ENCODE measurements at places on chromosomes 11 and 22. TPM values are rescaled to one million over a fixed set of nuclear protein-coding genes. Genes with fewer than 3 reads are reported as not detected.
A peak's percentile ranks its signal among the peaks of the same experiment; 100 is the strongest.

DNA sequence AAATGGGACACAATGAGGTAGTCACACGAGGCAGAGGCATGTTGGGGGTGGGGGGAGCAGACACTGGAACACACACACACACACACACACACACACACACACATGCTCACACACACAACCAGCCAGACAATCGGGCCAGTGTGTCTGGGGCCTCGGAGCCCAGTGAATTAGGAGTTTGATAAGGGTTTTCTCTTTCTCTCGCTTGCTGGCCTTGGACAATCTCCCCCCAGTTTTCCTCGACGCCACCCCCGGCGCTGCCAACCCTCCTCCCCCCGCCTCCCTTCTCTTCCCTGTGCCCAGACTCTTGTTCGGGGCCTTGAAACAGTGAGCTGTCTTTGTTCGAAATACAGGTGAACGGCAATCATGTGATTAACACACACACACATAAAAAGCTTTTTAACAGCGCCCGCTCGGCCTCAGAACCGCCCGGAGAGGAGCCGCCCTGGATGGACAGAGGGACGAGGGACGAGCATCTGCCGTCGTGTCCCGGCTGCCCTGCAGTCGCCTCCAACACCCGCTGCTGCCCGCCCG, 1.5 kb upstream of the SOX10 start:
- no peak for DNase-seq

GRCh38 chr11:39144351-39145130, 2314.9 kb downstream of the LRRC4C start:
- DNase-seq = no peak

IFITM10 gene
- 10.7 TPM for total RNA-seq

DNA sequence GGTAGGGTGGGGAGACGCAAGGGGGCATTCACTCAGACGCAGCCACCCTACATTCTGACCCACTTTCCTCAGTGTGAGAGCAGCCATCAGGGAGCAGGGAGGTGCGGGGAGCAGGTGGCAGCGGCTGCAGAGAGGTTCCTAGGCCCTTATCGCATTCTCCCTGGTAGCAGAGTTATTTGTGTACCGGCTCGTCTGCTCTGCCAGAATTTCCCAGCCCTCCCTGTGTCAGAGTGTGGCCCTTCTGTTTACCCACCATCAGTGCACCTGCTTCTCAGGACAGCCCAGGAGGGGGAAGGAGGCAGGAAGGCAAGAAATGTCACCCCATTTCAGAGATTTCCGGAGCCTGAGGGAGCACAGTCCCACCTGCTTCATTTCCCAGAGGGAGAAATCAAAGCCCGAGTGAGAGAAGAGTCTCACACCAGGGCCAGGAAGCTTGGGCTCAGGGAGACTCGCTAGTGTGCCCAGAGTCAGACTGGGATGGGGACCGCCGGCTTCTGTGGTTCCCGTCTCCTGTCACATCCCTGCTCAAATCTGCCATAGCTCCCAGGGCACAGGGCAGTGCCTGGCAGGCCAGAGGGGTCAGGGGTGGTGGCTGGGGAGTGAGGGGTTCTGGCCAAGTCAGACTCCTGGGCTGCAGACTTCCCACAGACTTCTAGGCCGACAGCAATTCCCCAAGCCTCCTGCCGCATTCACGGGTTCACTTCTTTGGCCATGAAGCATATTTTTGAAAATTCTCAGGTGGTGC, 49.7 kb downstream of the ARRB1 start:
- peak; percentile 54 for DNase-seq

DNA sequence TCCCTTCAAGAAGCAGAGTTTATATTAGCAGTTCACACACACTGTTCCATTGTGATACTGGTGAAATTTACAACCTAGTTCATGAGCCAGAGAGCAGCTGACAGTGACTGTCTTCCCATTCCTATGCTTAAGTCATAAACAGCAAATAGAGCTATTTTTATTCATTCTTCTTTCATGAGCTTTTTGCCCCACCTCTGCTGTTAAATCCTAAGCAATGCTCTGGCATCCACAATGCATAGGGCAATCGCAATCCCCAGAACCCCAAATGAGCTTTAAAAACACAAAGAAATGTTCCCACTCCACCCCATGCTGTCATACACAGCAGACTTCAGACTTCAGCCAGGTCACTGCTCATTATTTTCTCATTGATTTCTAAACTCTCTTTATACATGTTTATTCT, 307.5 kb downstream of the ETS1 start:
- no peak for DNase-seq

ZBED5 gene
- total RNA-seq = 48.4 TPM

DNA sequence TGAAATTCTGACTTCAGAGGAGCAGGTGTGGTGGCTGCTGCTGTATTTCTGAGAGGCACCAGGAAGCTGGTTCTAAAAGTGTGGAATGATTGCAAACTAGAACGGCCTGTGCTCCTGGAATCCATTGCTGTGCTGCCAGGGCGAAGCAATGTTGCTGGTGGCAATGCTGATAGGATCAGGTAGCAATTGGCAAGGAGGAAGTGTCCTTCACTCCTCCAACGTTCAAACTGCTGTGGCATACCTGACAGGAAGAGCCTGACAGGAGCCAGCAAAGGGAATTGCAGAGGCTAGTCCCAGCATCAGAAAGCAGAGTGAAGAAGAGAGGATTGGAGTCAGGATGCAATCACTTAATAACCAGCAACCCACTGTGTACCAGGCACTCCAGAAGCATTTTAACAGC, 118.2 kb downstream of the FAR1 start:
- DNase-seq = no peak

CDON gene
- total RNA-seq = 8.1 TPM

CDCA5 gene
- total RNA-seq = 0.81 TPM

DNA sequence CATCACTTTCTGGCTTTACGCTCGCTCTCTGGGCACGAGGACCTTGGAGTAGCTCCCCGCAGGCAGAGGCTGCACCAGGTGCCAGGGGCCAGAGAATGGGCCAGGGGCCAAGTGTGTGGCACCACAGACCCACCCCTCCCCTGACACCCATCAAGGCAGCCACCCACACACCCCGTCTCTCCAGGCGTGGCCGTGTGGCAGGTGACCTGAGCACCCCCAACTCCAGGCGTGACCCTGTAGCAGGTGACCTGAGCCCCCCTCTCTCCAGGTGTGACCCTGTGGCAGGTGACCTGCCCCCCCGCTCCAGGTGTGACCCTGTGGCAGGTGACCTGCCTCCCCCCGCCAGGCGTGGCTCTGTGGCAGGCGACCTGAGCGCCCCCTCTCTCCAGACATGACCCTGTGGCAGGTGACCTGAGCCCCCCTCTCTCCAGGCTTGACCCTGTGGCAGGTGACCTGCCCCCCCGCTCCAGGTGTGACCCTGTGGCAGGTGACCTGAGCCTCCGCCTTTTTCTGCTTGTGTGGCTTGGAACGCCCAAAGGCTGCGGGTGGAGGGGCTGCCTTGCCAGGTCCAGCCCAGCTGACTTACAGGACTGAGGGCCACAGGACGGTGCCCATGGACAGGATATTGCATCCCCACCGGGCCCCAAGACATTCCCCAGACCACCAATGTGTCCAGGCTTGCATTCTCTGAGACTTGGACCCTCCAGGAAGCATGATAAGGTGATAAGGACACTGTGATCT, 667.2 kb downstream of the BRD1 start:
- peak; percentile 35 for DNase-seq

JAML gene
- 8.0 TPM for total RNA-seq

P2RY2 gene
- total RNA-seq = 2.9 TPM

GRCh38 chr22:29742326-29742725, 22.5 kb downstream of the CABP7 start:
- no peak for DNase-seq

CEND1 gene
- total RNA-seq = not detected

- DNase-seq = peak; percentile 16
Measured at GRCh38 chr11:70951139-70951804, 301.1 kb downstream of the SHANK2 start.

- no peak for DNase-seq
Measured at GRCh38 chr11:68446046-68446725, 14.4 kb upstream of the PPP6R3 start.

GRCh38 chr22:31614781-31615490, 47.1 kb downstream of the PISD start:
- peak; percentile 39 for DNase-seq

DNA sequence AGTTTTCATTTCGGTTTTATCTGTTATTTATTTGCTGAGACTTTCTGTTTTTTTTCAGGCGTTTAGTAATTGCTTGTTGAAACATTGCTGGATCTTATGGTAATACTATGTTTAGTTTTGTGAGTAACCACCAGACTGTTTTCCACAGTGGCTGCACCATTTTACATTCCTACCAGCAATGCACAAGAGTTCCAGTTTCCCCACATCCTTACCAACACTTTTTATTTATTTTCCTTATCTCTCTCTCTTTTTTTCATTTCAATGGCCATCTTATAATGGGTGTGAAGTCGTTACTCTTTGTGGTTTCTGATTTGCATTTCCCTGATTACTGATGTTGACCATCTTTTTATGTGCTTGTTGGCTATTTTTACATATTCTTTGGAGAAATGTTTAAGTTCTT, 23.7 kb downstream of the USP47 start:
- no peak for DNase-seq

- DNase-seq = no peak
Measured at GRCh38 chr22:24305260-24305692, 34.6 kb downstream of the SPECC1L start.

DNA sequence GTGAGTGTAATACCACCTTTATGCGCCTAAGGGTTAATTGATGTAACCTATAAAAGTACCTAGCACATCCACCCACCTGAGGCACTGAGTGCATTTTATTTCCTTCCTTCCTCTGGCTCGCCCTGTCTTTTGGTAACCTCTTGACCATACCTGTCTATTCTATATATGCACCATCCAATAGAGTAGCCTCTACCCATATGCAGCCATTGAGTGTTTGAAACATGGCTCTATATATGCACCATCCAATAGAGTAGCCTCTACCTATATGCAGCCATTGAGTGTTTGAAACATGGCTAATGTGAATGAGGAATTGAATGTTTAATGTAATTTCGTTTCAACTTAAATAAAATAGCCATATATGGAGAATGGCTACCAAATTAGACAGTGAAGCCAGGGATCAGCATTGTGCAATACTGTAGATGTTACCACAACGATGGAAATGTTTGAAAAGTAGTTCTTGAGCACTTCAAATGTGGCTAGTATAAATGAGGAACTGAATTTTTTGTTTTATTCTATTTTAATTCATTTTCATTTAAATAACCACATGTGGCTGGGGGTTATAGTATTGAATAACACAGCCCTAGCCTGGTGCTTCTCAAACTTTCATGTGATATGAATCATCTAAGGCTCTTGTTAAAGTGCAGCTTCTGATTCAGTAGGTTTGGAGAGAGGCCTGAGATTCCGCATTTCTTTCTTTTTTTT, 33.8 kb downstream of the SLC35F2 start:
- DNase-seq = no peak

DNA sequence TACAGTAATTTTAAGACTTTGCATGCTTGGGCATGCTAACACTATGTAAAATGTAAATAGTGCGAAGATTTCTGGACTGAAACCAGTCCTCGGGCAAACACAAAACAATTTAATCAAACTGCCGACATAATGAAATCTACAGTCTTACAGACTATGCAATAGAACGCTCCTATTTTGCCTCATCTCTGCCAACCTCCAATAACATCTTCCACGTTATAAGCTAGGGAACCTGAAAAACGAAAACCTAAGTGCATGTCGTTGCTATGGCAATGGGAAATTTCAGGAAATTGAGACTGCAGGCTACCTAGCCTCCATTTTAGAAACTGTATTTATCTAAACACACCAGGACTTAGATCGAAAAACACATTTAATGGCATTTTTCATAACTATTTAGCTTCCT, 1.1 kb downstream of the CSTF3 start:
- no peak for DNase-seq

DNA sequence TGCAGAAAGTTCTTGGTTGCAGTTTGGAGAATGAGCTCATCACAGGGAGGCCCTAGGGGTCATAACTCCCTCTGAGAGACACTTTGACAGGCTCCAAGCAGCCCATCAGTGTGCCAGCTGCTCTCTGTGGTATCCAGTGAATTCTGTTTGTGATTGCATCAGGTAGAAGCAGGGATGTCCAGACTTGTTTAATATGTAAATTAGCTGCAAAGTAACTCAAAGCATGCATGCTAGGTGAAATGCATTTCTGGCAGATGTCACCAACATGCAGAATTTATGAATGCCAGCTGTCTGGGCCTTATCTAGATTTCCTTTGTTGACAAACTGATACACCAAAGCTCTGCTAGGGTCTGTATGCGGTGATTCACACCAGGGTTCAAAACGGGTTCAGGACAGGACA, 123.6 kb upstream of the MTNR1B start:
- no peak for DNase-seq

DNA sequence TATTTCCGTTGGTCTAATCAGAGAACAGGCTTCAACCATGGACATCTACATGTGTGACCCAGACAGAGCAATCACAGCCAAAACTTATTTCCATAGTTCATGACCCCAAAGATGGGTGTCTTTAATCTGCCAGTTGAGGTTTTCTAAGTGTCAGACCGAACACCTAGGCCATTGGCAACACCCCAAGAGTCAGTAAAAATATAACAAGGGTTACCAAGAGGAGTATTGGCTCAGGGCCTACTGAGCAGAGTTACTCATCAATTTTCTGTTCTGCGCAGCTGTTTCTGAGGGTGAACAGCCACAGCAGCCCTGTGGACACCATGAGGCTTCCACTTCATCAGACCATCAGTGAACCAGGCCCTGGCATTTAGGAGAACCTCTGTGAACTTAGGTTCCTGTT, 18.8 kb downstream of the GUCD1 start:
- no peak for DNase-seq

GRCh38 chr11:124740277-124740882, 638 bp downstream of the NRGN start:
- DNase-seq = peak; percentile 73

CD3D gene
- total RNA-seq = 3.0 TPM

TPBGL gene
- total RNA-seq = 0.30 TPM

GRCh38 chr11:35154952-35155351, 16.0 kb downstream of the CD44 start:
- no peak for DNase-seq

LMO1 gene
- total RNA-seq = not detected

DNA sequence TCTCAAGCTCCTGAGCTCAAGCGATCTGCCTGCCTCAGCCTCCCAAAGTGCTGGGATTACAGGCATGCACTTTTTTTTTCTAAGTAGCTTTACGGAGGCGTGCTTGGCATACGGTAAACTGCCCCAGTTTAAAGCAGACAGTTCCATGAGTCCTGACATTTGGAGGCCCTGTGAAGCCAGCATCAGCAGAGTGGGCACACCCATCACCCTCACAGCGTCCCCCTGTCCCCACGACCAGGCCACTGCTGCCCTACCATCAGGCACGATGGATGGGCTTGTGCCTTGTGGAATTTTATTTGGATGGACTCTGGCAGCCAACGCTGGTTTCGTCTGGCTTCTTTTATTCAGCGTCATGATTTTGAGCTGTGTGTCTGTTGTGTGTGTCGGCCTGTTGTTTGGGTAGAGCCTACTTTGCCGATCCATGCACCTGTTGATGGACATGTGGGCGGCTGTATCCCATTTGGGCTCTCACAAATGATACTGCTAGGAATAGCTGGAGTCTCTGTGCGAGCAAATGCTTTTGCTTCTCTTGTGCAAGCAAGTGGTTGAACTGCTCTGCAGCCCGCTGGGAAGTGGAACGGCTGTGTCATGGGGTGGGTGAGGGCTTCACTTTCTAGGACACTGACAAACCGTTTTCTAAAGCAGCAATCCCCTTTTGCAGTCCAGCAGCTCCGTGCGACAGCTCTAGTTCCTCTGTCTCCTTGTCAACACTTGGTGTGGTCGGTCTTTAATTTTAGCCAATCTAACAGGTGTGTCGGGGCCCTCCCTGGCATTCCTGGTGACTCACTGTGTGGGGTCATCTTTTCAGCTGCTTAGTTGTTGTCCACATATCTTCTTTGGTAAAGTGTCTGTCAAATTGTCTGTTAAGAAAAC, 23.8 kb downstream of the KCNQ1 start:
- no peak for DNase-seq
